ENCODE measurements at places on chromosomes 12 and 14.

DNA sequence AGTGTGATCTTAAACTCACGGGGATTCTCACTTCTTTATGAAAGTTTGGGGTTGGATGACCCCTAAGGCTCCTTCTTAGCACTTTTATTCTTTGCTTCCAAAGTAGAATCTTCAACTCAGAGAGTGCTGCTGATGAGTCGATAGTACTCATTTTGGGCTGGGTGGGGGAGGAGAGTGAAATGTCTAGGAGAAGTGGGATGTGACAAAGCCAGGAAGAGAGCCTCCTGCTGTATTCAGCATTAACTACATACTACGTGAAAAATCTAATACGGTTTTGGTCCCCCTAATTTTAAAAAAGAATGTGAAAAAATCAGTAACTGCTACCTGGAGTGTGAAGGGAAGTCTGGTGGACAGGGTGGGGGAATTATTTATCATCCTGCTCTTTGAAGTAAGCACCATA lies 148.3 kb downstream of the SAMD4A start:
- no peak for DNase-seq

DNA sequence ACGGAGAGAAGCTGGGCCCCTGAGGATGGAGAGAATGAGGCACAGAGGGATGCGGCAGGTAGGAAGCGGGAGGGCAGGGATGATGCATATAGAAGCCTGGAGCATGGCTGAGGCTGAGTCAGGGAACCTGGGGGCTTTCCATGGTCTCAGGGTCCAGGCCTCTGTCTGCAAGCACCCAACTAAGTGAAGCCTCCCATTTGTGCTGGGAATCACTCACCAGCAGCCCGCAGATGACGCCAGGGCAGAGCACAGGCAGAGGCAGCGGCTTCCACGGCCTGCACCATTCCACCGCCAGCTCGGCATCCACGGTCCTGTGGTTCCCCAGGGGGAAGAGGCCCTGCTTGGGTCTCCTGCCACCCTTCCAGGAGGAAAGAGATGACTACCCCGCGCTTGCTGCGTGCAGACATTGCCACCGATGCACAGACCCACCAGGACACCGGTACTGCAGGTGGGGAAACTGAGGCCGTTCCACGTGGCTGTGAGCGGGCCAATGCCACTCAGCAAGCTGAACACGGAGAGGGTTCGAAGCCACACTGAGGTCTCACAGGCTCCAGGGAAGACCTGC lies 75.5 kb downstream of the NCOR2 start:
- no peak for DNase-seq

DNA sequence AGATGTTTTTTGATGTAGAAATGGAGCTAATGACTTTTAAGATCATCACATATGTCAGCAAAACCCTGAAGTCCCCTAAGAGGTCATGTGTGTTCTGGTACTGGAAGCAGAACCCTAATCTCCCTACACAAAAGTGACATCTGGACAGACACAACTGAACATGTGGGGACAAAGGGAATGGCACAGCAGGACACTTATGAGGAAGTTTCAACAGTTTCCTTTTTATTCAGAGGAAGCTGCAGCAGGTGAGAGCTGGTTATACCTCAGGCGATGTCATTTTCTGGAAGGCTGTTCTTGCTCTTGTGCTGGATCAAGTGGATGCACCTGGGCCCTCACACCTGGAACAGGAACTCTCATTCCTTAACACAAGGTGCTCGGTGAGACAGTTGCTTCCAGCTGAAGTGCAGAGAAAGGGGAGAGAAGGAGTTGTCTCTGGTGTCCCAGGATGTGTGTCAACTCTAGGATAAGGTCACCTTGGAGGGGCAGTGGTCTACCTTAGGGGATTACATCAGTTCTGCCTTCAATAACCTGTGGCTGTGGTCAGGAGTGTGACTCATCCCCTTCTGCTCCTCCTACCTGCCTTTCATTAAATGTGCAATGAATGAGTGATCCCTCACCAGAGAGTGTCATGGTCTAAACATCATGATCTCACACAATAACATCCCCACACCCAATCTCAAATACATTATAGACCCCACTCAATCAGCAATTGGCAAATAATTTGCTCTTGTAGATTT lies 463.4 kb downstream of the TMEM121 start:
- peak; percentile 86 for DNase-seq

DNA sequence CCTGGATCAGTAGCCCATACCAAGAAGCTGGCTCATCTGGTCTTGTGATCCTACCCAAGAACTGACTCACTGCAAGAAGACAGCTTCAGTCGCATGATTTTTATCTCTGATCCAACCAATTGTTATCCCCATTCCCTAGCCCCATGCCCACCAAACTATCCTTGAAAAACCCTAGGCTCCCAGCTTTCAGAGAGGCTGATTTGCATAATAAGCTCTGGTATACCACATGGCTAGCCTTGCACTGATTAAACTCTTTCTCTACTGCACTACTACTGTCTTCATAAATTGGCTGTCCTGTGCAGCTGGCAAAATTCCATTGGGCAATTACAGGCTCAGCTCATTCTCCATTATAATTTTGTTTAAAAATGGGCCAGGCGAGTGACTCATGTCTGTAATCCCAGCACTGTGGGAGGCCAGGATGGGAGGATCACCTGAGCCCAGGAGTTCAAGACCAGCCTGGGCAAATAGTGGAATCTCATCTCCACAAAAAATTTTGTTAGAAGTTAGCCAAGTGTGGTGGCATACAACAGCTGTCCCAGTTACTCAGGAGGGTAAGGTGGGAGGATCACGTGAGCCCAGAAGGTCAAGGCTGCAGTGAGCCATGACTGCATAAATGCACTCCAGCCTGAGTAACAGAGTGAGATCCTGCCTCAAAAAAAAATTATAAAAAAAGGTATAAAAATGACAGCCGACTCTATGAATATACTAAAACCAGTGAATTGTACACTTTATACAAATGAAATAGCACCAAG lies 76.7 kb upstream of the EIF5 start:
- no peak for DNase-seq

DNA sequence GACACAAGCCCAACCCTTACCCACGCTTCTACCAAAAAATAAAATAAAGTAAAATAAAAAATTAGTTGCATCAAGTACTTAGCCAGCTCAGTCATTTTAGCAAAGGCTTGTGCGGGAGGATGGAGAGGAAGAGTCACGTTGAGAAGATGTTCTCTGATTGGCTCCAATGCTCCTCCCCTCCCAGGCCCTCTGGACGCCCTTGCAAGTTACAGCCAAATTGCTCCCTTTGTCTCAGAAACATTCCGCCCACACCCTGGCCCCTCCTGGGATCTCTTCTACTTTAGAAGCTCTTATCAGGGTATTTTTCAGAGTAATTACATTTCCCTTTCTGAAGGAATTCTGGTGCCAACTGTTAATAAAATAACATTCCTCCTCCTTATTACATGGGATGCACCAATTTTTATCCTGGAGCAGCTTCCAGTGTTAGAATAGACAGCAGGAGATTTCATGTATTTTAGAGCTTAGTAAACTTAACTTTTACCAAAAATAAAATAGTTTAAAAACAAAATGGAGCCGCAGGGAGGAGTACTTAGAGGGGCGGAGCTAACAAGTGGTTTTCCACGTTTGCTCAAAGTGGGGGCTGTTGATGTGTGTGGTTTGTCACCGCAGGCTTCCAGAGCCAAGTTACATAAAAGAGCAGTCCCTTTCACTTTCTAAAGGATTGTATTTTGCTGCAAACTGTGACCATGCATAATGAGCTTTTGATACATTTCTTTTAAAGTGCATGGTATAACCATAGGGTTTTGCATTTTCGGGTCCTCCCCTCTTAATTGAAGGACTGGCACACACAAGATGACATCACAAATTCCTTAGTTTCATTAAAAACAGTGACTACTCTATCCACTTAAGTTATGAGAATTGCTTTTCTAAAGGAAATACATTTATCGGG lies 71.7 kb upstream of the RAP1B start:
- peak; percentile 82 for DNase-seq

All from activated CD8-positive, alpha-beta T cell treated with anti-CD3 and anti-CD28 coated beads for 36 hours (primary cell).